ENCODE measurements at places on chromosomes 16 and 17.

GRCh38 chr17:69223809-69224208 is 4.8 kb downstream of the ABCA10 start:
- DNase-seq, result no peak

GRCh38 chr16:5003828-5004227 is 29.9 kb downstream of the NAGPA start:
- DNase-seq, result no peak

DNA sequence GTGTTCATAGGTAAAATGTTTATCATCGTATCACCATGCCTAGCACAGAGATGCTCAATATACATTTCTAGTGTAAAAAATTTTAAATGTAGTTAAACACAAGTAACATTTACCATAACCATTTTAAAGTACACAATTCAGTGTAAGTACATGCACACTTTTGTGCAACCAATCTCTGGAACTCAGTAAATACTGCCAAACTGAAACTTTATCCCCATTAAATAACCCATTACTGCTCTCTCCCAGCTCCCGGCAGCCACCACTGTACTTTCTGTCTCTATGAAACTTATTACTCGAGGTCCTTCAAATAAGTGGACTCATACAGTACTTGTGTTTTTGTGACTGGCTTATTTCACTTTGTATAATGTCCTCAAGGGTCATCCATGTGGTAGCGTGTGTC is 29.0 kb downstream of the RMI2 start:
- no peak for DNase-seq

GRCh38 chr16:24846548-24847357 is 990 bp downstream of the SLC5A11 start:
- DNase-seq, result no peak

DNA sequence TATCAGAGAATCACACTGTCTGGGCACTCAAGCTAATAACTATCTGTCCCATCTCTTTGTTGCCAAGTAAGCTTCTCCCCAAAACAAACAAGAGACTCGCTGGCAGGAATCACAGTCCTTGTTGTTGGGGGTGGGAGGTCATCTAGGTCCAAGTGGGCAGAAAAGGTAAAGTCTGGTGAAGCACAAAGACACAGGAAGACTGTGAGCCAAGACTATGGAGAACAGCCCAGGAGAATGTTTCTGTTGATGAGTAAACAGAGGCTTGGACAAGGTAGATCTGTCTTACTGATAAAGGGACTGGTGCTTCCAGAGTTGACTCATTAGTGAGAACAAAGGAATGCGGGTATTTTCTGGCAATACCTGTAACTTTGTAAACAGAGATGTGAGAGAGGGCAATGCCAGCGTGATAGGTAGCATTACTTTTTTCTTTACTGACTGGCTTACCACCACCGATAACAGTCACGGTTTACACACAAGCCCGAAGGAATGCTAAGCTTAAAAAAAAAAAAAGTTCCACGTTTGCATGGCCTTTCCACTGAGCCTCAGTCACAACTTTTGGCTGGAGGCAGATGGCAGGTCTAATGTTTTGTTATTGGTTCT is 11.5 kb upstream of the MMD start:
- DNase-seq, result no peak

GRCh38 chr16:78715673-78716072 is 616.2 kb downstream of the WWOX start:
- no peak for DNase-seq

- DNase-seq, result no peak
Observed at GRCh38 chr17:8502126-8502525, 66.4 kb downstream of the NDEL1 start.

DNA sequence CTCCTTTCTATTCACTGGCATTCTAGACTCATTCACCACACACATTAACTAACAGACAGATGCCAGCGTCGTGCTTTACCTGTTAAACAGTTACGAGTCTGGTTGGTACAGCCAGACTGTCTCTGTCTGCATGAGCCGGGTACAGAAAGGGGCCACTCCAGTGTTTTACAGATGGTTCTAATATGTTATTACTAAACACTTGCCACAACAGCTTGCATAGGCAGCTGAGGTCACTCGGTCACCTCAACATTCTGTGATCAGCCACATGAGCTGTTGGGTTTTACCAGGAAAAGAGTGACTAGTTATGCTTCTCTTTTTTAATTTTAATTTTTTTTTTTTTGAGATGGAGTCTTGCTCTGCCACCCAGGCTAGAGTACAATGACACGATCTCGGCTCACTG is 25.2 kb downstream of the CD300A start:
- no peak for DNase-seq

DNA sequence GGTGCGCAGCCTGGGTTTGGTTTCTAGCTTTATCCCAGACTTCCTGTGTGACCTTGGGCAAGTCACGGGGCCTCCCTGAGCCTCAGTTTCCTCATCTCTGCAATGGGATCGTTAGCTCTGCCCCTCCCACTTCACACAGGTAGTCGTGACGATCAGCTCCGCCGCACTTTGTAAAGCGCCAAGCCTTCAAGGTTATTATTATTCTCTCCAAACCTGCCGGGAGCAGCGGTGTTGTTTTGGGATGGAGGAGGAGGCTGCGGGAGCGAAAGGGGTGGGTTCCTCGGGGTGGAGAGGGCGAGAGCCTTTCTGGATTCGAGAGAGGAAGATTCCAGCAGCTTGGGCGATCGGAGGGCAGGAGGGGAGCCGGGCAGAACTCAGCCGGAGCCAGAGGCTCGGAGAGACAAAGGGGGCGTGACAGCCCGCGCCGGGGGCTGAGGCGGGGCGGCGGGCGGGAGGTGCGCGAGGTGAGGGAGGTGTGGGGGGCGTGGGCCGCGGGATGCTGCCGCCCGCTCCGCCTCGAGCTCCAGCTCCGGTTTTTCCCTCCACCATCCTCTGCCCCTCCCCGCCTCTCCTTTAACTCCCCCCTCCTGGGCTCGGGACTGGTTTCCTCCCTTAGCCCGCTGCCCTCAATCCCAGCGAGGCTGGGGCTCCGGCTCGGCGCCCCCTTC is at the start of gene EFNB3:
TSS of gene EFNB3 (plus strand) at position 602 of the 668 bp plus-strand sequence. CDS start 397 bp downstream, outside the sequence.
- no peak for DNase-seq

GRCh38 chr16:982145-983043 is 824 bp downstream of the SOX8 start:
- no peak for DNase-seq

DNA sequence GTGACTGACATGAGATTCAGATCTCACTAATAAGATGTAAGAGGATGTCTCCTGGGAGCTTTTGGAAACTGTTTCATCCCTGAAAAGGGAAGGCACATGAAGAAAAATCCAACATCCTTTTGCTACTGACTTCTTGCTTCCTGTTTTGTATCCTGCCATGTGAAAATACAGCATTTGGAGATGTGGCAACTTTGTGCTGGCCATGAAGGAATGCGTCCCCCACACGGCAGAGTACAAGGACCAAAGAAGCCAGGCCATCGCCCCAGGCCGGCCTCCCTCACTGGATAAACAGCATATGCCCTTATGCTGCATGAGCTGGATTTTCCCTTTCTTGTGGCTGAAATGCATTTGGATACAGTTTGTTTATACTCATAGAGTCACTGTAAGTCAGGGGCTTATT is 5.5 kb upstream of the HASPIN start:
- no peak for DNase-seq

- DNase-seq, result no peak
Observed at GRCh38 chr16:351804-352520, 561 bp downstream of the AXIN1 start.

All from CD4-positive, alpha-beta T cell treated with Interferon gamma for 1 hour (primary cell).